ENCODE measurements at places on chromosomes 16 and 17.

DNA sequence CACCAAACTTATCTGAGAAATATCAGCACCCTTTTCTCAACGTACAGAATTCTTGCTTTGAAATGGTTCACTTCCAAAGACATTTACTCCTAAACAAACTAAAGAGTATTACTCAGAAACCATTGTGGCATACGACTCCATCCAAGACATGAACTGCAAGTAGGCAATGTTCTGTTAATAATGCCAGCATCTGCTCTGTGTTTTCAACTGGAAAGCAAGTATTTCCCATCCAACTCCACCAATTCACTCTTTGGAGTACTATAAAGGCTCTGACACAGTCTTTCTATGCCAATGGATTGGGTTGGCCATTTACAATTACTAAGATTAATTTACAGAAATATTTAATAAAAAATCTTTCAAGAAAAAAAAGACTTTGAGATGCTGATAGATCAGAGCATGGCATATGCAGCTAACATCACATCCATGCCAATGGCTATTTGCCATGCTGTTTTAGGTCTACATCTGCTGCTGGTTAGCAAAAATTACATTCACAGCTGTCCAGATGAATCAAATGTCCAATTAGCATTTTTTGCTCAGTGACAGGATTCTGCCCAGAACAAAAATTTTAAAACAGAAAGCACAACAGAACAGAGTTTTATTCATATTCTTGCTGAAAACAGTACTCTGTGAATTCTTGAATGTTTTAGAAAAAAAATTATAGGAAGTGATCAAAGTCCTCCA is 65.9 kb upstream of the HLF start:
- H3K27ac ChIP-seq: no peak overlapping the region
- H3K36me3 ChIP-seq: no peaks in the 10 kb centered on the region
- no peak for DNase-seq
- no peaks in the 10 kb centered on the region for H3K27me3 ChIP-seq
- H3K4me1 ChIP-seq: no peaks in the 10 kb centered on the region

- peaks cover 30% of the 10 kb centered on the region for H3K27me3 ChIP-seq
- no peaks in the 10 kb centered on the region for H3K36me3 ChIP-seq
- peak within 1 kb of the TSS; percentile 12 for H3K4me3 ChIP-seq
Observed at GRCh38 chr16:180101-180675, at the start of gene HBQ1. TSS of gene HBQ1 (plus strand) at chr16:180459. CDS start at chr16:180487, 28 bp downstream.

- no peak overlapping the region for H3K4me3 ChIP-seq
- no peaks in the 10 kb centered on the region for H3K36me3 ChIP-seq
- no peaks in the 10 kb centered on the region for H3K4me1 ChIP-seq
Observed at GRCh38 chr17:67682196-67682595, 35.5 kb upstream of the NOL11 start.

- no peak overlapping the region for H3K4me3 ChIP-seq
- H3K27me3 ChIP-seq: no peaks in the 10 kb centered on the region
- no peak for DNase-seq
Observed at GRCh38 chr16:19589771-19590302, 34.3 kb downstream of the VPS35L start.

GRCh38 chr16:11075163-11075562 is 130.8 kb downstream of the CLEC16A start:
- H3K4me3 ChIP-seq: no peak overlapping the region
- no peaks in the 10 kb centered on the region for H3K27me3 ChIP-seq
- no peaks in the 10 kb centered on the region for H3K36me3 ChIP-seq
- H3K4me1 ChIP-seq: peaks cover 25% of the 10 kb centered on the region
- DNase-seq: no peak

DNA sequence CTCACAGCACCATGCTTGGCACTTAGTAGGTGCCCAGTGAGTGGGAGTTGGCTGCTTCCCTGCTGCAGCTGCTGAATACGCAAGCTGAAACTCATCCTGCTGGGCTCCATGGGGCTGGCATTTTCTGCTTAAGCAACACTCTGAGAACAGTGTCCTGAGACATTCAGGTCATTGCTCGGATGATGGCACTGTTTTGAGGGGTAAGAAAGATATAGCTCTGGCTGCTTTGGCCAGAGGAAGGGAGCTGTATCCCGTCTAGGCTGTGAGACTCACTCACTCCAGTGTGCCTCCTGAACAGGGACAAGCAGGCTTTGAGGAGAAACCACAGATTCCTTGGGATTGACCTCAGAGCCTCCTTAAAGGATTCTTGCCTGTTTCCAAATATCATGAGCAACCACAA is 120.5 kb downstream of the CLEC16A start:
- no peak overlapping the region for H3K4me3 ChIP-seq
- no peaks in the 10 kb centered on the region for H3K4me1 ChIP-seq
- H3K27me3 ChIP-seq: no peaks in the 10 kb centered on the region
- DNase-seq: no peak
- no peaks in the 10 kb centered on the region for H3K36me3 ChIP-seq
- H3K27ac ChIP-seq: no peak overlapping the region

DNA sequence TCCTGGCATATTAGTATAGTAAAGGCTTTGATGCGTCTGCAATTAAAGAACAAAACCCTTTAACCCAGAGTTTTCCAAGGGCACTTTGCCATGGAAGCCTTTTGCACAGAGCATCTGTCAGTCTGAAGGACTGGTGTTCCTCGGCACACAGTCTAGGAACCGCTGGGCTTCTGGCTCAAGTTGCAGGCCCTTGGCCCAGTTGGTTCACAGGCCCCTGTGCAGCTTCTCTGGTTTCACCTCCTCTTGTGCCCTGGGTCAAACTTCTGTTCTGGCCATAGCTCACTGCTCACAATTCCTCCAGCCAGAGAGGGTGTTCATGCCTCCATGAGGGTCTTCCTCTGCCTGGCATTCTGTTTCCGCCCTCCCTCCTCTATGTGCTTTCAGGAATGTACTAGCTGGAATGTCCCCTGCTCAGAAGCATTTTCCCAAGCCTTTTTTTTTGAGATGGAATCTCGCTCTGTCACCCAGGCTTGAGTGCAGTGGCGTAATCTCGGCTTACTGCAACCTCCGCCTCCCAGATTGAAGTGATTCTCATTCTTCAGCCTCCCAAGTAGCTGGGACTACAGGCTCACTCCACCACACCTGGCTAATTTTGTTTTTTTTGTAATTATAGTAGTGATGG is 34.5 kb upstream of the TEX2 start:
- H3K27me3 ChIP-seq: no peaks in the 10 kb centered on the region
- no peaks in the 10 kb centered on the region for H3K4me1 ChIP-seq
- no peak overlapping the region for H3K27ac ChIP-seq
- DNase-seq: no peak
- no peaks in the 10 kb centered on the region for H3K36me3 ChIP-seq
- H3K4me3 ChIP-seq: no peak overlapping the region

DNA sequence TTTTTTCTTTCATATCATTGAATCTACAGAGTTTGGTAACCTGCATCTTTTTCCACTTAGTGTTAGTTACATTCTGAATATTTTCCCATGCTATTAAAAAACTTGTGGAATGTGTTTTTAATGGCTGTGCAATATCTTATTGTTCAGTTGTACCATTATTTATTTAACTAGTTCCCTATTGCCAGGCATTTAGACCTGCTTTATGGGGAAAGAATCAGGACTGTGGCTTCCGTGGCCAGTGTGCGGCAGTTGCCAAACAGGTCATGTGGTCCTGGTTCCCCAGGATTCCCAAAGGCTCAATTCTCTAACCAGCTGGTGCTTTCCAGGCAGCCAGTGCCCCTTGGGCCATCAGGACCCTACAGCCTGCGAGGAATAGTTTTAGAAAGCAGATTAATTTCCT is 30.8 kb downstream of the NDEL1 start:
- H3K4me1 ChIP-seq: no peaks in the 10 kb centered on the region
- H3K4me3 ChIP-seq: no peak overlapping the region
- no peaks in the 10 kb centered on the region for H3K36me3 ChIP-seq
- H3K27ac ChIP-seq: no peak overlapping the region
- DNase-seq: no peak

DNA sequence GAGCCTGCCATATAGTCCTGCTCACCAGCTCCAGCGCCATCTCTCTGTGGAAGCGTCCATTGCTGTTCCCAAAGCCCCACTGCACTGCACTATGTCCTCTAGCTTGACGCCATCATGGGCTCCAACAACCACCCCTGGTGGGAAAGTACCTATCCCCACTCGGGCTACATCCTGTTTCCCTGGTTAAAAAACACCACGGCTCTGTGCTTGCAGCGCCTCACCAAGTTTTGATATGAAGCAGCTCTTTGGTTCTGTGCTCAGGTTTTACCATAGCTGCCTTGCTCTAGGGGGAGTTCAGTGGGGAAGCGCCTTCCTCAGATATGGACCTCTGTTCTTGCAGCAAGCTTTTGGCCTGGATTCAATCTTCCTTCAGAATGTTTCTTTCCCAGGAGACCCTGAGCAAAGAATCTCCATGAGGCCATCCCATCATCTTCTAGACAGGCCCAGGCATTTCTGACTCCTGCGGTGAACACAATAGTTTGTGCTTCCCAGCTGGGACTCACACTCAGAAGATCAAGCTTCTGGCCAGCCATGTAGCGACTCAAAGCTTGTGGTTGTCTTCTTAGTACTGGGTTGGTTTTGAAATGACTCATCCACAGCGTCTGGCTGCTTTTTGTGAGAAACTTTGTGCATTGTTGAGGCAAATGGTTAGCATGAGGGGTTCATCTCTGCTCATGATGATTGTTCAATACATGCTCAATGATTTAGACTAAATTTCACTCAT is 39.5 kb downstream of the DYNLRB2 start:
- H3K4me3 ChIP-seq: no peak overlapping the region
- H3K4me1 ChIP-seq: no peaks in the 10 kb centered on the region
- H3K27me3 ChIP-seq: no peaks in the 10 kb centered on the region
- DNase-seq: no peak

- H3K36me3 ChIP-seq: no peaks in the 10 kb centered on the region
- peak overlapping the region; percentile 81 for H3K27ac ChIP-seq
- DNase-seq: no peak
- peaks cover 13% of the 10 kb centered on the region for H3K4me1 ChIP-seq
- peak overlapping the region; percentile 77 for H3K4me3 ChIP-seq
- no peaks in the 10 kb centered on the region for H3K27me3 ChIP-seq
Observed at GRCh38 chr17:81635973-81636504, 873 bp downstream of the NPLOC4 start.

DNA sequence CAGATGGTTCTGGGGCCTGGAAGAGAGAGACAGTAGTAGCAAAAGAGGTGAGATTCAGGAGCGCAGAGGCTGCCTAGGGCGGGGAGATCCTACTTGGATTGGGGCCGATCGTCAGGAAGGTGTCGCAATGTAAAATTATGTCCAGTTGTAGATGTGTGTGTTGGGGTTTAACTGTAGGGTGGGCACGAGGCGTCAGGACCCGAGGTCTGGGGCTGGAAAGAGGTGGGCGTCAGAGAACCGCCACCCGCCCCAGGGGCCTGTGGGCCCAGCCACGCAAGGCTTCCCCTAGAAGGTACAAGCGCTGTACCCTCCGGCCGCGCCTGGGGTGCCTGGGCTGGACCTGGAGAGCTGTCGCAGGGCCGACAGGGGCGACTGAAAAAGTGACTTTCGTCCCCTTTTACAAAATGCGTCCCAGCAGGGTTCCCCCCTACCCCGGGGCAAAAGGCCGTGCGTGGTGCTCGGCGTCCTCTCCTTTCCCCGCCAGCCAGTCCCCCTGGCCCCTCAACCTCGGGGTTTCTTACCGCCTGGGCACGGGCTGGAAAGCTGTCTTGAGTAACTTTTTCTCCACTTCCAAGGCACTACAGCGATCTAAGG is 2.8 kb downstream of the IRX3 start:
- H3K27ac ChIP-seq: no peak overlapping the region
- H3K4me1 ChIP-seq: peaks cover 26% of the 10 kb centered on the region
- peaks cover 17% of the 10 kb centered on the region for H3K27me3 ChIP-seq
- H3K36me3 ChIP-seq: no peaks in the 10 kb centered on the region
- H3K4me3 ChIP-seq: no peak overlapping the region
- DNase-seq: no peak

GRCh38 chr16:30526137-30526822 is at the start of gene ZNF768:
TSS of gene ZNF768 (minus strand) at chr16:30526566. CDS start at chr16:30526413, 153 bp downstream.
- H3K4me1 ChIP-seq: no peaks in the 10 kb centered on the region
- H3K27ac ChIP-seq: peak within 1 kb of the TSS; percentile 96
- H3K36me3 ChIP-seq: no peaks in the 10 kb centered on the region
- no peaks in the 10 kb centered on the region for H3K27me3 ChIP-seq
- peak; percentile 50 for DNase-seq

- no peaks in the 10 kb centered on the region for H3K4me1 ChIP-seq
- H3K36me3 ChIP-seq: no peaks in the 10 kb centered on the region
- H3K27me3 ChIP-seq: no peaks in the 10 kb centered on the region
- H3K4me3 ChIP-seq: no peak overlapping the region
- no peak for DNase-seq
- no peak overlapping the region for H3K27ac ChIP-seq
Observed at GRCh38 chr17:50938821-50939541, 72.8 kb upstream of the TOB1 start.

DNA sequence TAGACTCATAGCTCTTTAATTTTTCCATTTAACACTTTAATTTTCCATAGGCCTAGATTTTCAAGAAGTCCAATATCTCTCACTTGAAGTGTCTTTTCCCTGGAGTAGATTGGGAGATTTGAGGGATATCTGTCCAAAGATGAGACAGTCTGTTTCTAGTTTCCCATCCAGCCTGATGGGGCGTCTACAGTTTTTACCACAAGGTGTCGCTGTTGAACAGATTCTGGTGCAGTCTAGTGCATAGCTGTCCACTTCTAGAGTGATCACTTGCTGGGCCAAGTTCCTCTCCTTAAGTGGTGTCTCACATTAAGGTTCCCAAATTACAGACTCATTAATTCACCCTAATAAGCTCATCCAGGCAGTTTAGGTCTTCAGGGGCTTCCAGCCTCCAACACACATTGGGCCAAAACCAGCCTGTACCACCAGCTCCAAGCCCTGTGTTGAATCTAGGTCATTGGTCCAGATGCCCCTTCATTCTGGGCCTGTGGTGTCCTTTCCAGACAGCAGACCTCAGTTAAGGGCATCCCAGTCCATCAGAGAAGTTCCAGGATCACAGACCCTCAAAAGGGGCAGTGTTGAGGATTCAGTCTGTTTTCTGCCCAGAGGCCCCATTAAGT is 9.4 kb downstream of the SNX20 start:
- no peak for DNase-seq
- H3K27me3 ChIP-seq: no peaks in the 10 kb centered on the region
- H3K27ac ChIP-seq: no peak overlapping the region
- no peaks in the 10 kb centered on the region for H3K4me1 ChIP-seq

DNA sequence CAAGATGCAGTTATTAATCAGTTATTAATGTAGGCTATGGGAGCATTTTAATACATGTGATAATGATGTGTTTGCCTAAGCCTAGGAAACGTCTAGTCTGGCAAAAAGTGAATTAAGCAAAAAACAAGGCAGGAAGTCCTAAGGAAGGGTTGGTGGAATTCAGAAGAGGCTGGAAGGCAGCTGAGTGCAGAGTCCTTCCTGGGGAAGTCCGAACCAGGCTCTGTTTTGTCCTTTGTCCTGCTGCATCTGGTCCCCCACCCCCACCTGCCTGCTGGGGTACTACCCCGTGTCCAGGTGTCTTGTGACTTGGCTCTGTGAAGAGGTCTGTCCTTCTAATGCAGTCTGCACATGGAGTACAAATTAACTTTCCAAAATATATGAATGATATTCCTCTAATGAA is 1.5 kb upstream of the MYH10 start:
- H3K4me1 ChIP-seq: no peaks in the 10 kb centered on the region
- no peaks in the 10 kb centered on the region for H3K36me3 ChIP-seq
- no peaks in the 10 kb centered on the region for H3K27me3 ChIP-seq
- H3K4me3 ChIP-seq: no peak overlapping the region
- no peak for DNase-seq

- no peaks in the 10 kb centered on the region for H3K36me3 ChIP-seq
- no peak overlapping the region for H3K4me3 ChIP-seq
- H3K4me1 ChIP-seq: no peaks in the 10 kb centered on the region
- no peak overlapping the region for H3K27ac ChIP-seq
- no peak for DNase-seq
Observed at GRCh38 chr16:25838724-25839186, 147.0 kb downstream of the HS3ST4 start.

GRCh38 chr17:39534768-39535405 is 72.8 kb downstream of the NEUROD2 start:
- no peaks in the 10 kb centered on the region for H3K4me1 ChIP-seq
- H3K4me3 ChIP-seq: no peak overlapping the region
- no peaks in the 10 kb centered on the region for H3K27me3 ChIP-seq

Data from uterus (tissue), 4 donors.